Cortex of kidney (tissue), 1 donor: ENCODE measurements at places on chromosomes 6 and 20.

GRCh38 chr20:44460795-44461141 is 14.9 kb upstream of the TTPAL start:
- DNase-seq: no peak

GRCh38 chr20:23879328-23879798 is at the start of gene CST5:
CST5 (minus strand) TSS chr20:23879748; CDS start chr20:23879676, 72 bp downstream.
- DNase-seq: no peak

DNA sequence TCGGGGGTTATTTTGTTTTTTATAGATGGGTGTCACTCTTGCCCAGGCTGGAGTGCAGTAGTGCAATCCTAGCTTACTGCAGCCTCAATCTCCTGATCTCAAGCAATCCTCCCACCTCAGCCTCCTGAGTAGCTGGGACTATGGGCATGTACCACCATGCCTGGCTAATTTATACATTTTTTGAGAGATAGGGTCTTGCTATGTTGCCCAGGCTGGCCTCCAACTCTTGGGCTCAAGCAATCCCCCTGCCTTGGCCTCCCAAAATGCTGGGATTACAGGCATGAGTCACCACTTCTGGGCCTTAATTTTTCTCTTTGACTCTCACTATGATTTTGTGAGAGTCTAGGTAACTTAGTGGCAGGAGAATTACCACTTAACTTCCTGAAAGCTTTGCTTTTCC is 23.3 kb downstream of the AKAP12 start:
- no peak for DNase-seq

DNA sequence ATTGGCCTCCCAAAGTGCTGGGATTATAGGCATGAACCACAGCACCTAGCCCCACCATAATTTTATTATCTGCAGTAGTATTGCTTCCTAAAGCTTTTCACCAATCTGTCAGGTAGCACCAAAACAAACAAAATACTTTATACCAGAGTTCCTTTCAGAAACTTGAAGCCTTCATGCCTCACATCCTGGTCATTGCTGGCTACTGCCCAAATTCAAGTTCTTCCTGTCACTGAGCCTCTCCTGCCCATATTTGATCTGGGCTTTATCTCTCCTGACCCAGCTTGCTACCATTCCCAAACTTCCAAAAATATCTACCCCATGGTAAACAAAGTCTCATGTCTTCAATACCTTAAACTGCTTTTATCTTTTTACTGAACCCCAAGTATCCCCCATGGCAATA is 34.9 kb upstream of the DST start:
- no peak for DNase-seq

DNA sequence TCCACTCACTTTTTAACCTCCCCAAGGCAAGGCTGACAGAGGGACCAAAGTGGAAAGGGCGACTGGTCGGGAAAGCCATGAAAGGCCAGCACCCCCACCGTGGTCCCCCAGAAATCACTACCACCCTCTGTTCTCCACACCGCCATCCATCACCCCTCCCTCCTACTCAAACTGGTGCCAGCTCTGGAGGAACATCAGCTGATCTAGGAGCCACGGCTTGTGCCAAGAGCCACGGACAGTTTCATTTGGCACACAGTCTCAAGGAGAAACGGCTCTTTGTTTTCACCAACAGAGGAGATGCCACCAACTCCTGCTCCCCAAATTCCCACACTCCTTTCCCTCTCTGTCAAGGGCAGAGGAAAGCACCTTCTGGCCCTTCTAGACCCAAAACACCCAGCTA is 26.0 kb downstream of the TBC1D7 start:
- DNase-seq: no peak

GRCh38 chr6:132341646-132342045 is 59.6 kb downstream of the MOXD1 start:
- no peak for DNase-seq

DNA sequence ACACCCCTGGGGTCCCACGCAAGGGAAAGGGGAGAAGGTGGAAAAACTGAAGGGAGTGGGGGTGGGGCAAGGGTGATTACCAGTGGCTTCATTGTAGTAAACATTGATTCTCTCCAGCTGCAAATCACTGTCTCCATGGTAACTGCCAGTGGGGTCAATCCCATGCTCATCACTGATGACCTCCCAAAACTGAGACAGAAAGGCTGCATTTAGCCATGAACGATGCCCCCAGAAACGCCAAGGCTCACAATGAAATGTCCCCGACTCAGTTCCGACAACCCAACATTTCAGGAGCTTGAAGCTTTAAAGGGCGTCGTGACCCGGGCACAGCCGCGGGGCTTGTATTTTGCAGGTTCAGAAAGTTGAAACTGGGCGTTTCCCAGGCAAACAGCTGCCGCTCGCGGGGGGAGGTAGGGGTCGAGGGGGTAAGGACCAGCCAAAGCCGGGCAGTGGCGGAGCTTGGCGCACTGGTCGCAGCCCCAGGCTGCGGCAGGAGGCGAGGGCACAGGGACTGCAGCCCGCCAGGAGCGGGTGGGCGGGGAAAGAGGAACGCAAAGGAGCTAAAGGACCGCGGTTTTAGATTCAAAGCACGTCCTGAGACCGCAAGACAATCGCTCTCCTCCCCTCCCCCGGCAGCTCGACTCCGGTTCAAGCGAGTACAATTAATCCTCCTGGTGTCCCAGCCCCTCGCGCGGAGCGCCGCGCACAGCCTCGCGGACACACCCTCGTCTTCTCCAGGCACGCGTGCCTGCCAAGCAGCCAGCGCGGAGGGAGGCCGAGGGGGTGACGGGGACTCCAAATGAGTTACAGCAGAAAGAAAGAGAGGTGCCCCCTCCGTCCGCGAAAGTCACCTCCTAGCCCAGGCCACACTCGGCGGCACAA is 731 bp downstream of the TUBB2B start:
- DNase-seq: no peak

GRCh38 chr6:115830895-115831294 is 229.8 kb downstream of the FRK start:
- no peak for DNase-seq

DNA sequence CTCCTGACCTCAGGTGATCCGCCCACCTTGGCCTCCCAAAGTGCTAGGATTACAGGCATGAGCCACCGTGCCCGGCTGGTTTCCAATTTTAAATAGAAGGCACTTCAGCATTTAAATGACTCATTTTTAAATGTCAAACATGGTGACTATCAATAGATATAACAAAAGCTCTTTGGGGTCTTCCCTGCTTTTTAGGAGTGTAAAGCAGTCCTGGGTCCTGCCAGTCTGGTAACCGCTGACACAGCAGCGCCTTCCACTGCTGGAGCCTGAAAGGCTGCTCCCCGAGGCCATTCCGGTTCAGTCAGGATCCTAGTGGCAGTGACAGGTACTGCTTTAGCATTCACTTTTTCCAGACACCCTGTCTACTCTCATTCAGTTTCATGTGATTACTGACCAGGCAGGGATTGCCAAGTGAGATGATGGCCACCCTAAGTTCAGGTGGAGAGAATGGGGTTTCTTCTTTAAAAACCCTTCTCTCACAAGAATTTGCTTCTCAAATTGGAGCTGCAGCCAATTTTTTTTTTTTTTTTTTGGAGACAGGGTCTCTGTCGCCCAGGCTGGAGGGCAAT is 5.1 kb downstream of the DIDO1 start:
- DNase-seq: no peak

DNA sequence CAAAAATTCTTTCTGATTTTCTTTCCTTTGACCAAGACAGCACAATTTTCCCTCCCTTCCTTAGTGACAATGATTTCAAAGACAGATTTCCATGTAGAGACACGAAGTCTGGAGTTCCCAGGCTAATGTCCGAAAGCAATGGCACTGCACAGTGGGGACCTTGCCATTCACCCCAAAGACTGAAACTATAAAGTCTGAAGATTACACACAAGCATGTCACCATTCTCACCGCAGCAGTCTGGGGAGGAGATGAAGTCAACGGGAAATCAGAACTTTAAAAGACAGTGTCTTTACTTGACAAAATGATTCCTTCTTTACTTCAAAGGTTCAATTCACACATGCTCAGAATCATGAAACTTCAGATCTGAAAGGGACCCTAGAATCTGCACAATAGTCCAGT is 8.3 kb downstream of the B4GALT5 start:
- DNase-seq: no peak

DNA sequence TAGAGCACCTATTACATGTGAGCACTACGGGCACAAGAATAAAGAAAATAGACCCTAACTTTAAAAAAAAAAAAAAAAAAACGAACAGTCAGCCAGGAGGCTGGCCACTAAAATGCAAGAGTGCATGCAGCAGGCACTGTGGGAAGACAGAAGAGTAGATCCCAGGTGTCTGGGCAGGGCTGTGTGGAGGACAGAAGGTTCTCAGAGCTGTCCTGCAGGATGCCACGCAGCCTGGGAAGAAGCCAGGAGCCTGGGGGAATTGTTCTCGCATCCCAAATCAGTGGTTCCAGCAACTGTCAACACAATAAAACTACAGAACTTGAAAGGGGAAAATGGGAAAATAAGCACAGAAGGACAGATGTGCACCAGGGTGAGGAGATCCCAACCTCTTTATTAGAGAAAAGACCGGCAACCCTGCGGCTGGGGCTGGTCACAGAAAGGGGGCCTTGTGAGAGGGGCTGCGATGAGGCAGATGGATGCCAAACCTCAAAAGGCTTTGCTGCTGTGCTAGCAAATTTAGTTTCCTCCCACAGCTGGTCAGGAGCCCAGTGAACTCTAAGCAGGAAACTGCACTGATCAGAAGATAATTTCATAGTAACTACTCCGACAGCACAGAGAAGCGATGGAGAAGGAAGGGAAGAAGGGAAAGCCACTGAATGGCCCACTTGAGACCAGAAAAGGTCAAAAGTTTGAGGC is 30.9 kb downstream of the MAP3K5 start:
- no peak for DNase-seq

- DNase-seq: no peak
These were observed 38.2 kb downstream of the MICA start for GRCh38 chr6:31441365-31442267.

DNA sequence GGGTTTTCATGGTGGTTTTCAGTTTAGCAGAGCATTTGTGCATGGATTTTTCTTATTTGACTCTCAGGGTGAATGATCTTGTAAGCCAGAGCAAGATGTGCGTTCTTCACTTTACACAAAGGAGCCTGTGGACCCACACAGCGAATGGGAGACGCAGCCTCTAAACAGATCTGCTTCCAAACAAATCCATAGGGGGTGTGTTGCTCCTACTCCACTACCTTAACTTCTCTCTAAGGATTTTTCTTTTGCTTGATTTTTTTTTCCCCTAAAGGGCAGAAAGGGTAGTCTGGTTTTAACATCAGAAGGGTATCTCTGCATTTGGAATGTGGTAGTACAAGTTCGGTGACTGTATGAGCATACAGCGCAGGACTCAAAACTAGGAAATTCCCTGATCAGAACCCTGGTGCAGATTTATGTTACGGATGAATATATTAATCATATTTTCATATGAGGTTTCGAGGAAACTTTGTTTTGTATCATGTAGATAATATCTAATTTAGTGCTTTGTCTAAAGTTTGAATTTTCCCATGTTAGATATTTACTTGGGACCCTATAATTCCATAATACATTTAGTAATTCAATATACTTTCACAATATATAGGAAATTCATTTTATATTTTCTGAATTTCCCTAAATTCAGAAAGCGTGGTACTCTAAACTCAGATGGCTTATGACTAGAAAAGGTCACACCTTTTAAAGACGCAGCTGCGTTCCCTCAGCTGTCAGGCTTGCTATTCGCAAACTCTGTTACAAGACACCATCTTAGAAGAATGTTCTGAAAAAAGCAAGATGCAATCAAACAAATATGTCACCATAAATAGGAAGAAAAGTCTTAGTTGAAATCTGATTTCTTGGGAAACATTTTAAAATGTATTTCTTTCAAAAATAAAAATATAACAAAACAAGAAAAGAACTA is 196.9 kb downstream of the TMEM242 start:
- no peak for DNase-seq

- DNase-seq: no peak
These were observed 14.8 kb downstream of the AKAP12 start for GRCh38 chr6:151254451-151255081.

- DNase-seq: no peak
These were observed 13.5 kb upstream of the SMIM26 start for GRCh38 chr20:18553746-18554145.

DNA sequence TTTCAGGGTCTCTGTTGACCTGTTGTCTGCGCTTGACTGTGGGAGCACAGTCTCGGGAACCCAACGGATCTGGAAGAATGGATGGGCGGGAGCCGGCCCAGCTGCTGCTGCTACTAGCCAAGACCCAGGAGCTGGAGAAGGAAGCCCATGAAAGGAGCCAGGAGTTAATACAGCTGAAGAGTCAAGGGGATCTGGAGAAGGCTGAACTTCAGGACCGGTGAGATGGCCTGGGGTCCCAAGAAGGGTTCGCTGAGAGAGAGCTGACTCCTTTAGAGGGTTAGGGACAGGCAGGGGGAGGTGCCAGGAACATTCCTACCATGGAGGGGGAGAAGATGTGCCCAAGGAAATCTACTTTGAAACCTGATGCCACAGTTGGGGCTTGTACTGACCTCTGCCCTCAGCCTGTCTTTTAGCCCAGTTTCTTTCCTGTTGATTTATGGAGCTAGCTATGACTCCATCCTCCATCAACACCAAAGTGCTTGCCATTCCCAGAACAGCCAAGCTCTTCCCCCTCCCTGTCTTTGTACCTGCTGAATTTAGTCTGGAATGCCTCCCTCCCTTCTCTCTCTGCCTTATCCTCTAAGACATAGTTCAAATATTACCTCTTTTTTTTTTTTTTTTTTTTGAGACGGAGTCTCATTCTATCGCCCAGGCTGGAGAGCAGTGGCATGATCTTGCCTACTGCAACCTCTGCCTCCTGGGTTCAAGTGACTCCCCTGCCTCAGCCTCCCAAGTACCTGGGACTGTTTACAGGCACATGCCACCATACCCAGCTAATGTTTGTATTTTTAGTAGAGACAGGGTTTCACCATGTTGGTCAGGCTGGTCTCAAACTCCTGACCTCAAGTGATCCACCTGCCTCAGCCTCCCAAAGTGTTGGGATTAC is 12.2 kb downstream of the CEP250 start:
- no peak for DNase-seq

- no peak for DNase-seq
These were observed 11.6 kb downstream of the ILRUN start for GRCh38 chr6:34684919-34685318.

DNA sequence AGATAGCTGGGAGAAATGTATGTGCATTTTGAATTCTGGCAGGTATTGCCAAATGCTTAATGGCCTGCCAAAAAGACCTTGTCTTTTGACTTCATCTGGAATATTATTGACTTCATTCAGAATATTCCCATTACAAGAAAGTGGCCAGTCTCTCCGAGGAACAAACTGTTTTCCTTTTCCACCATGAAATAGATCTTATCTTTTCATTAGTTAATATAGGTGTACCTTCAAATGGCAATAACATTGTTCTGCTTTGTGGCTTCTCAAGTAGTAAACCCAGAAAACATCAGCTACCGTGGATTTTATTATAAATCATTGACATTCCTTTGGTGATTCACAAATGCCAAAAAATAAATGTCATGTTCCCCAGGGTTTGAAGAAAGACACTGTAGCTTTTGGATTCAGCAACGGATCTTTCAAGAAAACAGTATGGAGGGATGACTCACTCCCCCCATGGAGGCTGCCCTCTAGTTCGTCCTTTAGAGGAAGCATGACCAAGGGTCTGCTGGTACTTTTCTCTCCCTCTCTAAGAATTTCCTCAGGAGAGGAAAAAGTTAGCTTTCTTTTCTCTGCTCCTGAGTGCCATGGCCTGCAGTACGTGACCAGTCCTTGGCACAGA is 1.1 kb upstream of the RNF182 start:
- DNase-seq: no peak
